HCT116 (cell line): ENCODE measurements at places on chromosomes 13 and 19.

DNA sequence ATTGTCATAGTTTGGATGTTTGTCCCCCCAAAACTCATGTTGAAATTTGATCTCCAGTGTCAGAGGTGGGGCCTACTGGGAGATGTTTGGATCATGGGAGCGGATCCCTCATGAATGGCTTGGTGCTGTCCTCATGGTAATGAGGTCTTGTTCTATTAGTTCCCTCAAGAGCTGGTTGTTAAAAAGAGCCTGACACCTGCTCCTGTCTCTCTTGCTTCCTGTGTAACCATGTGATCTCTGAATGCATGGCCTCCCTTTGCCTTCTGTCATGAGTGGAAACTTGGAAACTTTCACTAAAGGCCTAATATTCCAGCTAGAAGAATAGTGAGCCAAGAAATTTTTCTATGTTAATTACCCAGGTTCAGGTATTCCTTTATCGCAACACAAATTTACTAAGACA is 311.4 kb upstream of the ATXN8OS start:
- no peak for DNase-seq

GRCh38 chr13:76663592-76664335 is 222.4 kb downstream of the KCTD12 start:
- no peak for DNase-seq

GRCh38 chr13:79222427-79223205 is 183.4 kb downstream of the RBM26 start:
- DNase-seq = no peak

GRCh38 chr19:32324631-32325285 is 20.7 kb upstream of the ZNF507 start:
- no peak for DNase-seq

- DNase-seq = no peak
These were observed 75.1 kb downstream of the SLC15A1 start for GRCh38 chr13:98677398-98677797.

GRCh38 chr13:60679928-60680694 is 283.1 kb downstream of the TDRD3 start:
- DNase-seq = no peak

DNA sequence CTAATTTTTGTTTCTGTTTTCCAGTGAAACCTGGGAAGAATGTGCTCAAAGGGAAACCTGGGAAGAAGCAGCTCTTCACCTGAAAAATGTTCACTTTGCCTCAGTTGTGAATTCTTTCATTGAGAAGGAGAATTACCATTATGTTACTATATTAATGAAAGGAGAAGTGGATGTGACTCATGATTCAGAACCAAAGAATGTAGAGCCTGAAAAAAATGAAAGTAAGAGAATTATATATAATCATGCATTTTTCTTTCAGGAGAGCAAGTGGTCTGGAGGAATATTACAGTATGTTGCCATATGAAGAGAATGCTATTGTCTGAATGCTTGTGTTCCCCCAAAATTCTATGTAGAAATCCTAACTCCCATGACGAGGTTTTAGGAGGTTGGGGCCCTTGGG is 3.4 kb downstream of the NUDT15 start:
- no peak for DNase-seq

DNA sequence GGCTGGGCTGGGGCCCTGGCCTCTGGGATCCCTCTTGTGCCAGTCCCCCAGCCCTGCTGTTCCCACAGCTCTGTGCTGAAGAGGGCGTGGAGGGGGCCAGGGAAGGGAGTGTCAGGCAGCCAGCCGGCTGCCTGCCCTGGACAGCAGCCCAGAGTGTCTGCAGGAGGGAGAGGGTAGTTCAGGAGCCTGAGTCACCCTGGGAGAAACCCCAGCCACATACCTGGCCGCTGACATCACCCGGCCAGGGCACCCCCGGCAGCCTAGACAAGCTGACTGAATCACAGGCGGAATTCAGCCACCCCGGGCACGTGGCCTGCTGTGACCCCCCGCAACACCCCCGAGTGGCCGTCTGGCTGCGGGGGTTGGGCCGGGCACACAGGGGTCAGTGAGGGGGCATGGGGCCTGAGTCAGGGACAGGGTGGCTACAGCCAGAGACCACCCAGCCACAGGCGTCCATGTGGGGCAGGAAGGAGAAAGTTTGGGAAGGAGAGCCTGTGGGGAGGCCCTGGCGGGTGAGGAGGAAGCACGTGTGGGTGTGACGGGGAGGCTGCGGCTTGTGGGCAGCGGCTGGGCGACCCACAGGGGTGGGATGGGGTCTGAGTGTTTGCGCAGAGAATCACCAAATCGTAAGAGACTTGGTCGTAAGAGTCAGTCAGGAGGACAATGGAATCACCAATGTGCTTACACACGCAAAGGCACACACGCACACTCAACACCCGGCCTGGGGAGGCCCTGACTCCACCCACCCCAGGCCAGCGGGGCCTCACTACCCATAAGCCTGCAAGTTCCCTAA is 11.9 kb upstream of the FOSB start:
- DNase-seq = peak; percentile 95

DNA sequence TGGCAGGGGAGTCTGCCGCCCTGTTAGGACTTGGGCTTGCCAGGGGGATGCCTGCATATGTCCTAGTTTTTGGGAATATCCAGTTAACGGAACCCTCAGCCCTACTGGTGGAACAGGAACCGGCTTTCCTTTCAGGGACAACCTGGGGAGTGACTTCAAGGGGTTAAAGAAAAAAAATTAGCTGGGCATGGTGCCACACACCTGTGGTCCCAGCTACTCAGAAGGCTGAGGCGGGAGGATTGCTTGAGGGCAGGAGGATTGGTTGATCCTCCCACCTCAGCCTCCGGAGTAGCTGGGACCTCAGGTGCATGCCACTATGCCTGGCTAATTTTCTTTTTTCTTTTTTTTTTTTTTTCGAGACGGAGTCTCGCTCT is 22.5 kb downstream of the LDLR start:
- DNase-seq = no peak

- no peak for DNase-seq
These were observed 500 bp upstream of the IFI30 start for GRCh38 chr19:18173054-18173571.

DNA sequence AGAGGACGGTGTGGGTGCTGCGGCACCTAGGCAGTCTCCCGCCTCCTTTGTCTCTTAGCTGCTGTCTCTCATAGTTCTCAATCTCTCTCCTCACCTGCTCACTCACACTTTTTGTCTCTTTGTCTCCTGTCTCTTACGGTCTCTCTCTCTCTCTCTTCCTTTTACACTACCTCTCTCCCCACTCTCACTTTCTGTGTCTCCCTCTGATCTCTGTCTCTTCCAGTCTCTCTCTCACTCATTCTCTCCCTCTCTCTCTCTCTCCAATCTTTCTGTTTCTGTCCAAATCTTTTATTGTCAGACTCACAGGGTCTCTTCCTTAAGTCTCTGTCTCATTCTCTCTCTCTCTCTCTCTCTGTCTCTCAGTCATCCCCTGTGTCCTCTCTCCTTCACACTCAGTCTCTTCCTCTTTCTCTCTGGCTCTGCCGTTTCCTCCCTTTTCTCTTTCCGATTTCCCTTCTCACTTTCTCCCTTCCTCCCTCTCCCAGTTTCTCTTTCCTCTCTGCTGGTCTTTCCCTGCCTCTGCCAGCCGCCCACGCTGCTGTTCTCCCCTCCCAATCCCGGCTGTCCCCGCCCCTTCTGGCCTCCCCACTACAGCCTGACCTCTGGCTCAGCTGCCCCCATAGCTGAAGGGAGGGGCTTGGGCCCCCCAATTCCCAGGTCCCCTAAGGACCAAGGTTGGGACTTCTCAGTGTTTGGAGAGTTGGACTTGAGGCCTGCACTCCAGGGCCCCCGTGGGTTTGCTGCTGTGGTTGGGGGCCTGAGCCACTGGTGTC is at the start of gene PLEKHA4:
PLEKHA4 (minus strand) TSS at position 504 of the 773 bp plus-strand sequence. CDS start 997 bp downstream, outside the sequence.
- DNase-seq = no peak

DNA sequence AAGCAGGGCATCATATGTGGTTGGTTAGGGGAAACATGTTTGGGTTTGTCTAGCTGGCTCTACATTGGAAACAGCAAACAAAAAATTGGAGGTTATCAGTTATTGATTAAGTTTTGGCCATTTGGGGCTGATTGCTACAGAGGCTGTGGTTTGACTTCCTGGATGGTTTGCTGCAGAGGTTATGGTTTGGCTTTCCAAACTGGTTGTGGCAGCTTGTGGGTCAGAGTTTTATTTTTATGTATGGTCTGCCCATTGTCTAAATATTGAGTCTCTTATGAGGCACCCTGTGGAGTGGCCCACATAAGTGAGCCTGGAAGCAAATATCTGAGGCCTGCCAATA is 261.6 kb downstream of the GPC5 start:
- DNase-seq = no peak

GRCh38 chr19:44866664-44867063 is 20.6 kb downstream of the NECTIN2 start:
- no peak for DNase-seq

GRCh38 chr19:51124216-51124615 is 490 bp upstream of the SIGLEC9 start:
- no peak for DNase-seq

GRCh38 chr19:44741258-44741731 is 7.2 kb upstream of the BCL3 start:
- DNase-seq = peak; percentile 33

- no peak for DNase-seq
These were observed 53.1 kb downstream of the C13orf46 start for GRCh38 chr13:113920606-113921286.

DNA sequence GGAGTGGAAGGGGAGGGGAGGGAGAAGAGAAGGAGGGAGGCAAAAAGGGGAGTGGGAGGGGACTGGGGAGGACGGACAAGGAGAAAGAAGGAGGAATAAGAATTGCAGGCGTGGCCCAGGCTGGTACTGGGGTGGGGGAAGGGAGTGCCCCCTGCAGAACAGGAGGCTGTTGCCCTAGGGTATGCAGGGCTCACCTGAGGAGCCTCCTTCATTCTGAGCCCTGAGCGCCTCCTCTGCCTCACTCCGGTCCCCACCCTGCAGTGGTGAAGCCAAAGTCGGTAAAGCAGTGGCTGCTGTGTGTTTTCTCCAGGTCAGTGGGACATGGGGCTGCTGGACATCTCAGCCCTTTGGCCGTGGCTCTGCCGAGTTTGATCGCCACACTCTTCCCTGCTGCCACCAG is 9.1 kb upstream of the CDC16 start:
- DNase-seq = no peak

GRCh38 chr13:32125751-32126150 is 94.2 kb downstream of the FRY start:
- no peak for DNase-seq

DNA sequence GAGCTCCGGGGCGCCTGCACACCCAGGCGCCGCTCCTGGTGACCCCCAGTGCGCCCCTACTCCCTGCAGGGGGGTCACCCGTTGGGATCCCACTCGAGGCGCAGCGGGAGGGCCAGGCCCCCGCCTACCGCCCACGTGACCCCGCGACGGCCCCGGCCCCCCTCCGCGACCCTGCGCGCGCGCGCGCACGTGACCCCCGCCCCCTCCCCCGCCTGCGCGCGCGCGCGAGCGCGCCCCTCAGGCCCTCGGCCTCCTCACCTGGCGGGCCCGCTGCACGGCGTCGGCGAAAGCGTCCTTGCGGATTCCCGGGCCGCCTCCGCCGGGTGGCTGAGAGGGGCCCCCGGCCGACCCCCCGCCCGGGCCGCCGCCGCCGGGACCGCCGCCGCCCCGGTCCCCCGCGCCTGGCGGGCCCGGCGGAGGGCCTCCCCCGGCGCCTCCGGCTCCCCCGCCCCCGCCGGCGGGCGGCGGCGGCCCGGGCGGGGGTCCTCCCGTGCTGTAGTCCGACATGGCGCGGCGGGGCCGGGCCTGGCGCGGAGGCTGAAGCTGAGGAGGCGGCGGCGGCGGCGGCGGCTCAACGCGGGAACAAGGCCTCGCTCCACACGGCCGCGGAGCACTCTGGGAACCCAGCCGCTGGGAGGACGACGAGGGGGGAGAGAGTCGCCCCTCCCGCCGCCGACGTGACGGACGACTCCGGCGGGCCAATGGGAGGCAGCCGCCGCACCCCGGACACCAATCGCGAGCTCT is at the start of gene KHSRP:
KHSRP (minus strand) TSS at position 617 of the 744 bp plus-strand sequence; CDS start at position 507, 110 bp downstream.
- DNase-seq = no peak

DNA sequence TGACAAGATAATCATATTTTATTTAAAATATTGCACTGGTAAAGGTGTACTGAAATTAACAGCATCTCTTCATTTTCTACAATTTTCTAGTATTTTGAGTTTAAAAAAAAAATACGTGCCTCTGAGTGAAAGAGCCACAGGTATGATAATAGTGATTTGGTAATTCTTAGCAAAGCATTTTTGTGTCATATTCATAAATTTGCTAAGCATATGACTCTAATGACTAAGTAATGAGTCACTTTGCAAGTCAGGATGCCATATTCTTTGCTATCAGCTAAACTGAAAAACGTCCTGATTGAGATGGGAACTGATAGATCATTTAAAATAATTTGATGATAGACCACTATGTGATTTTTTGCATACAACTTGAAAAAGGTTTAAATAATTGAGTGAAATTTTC is 136.1 kb upstream of the IRS2 start:
- DNase-seq = no peak

- no peak for DNase-seq
These were observed 439.3 kb downstream of the PCDH9 start for GRCh38 chr13:66790861-66791260.

- no peak for DNase-seq
These were observed 90.3 kb upstream of the SOX1 start for GRCh38 chr13:111976474-111977178.

GRCh38 chr13:43878892-43879754 is at the start of gene CCDC122:
TSS of gene CCDC122 (minus strand) at chr13:43879740. CDS start at chr13:43869376, 10,364 bp downstream.
- no peak for DNase-seq

GRCh38 chr19:15249972-15250639 is 17.9 kb upstream of the EPHX3 start:
- DNase-seq = no peak

DNA sequence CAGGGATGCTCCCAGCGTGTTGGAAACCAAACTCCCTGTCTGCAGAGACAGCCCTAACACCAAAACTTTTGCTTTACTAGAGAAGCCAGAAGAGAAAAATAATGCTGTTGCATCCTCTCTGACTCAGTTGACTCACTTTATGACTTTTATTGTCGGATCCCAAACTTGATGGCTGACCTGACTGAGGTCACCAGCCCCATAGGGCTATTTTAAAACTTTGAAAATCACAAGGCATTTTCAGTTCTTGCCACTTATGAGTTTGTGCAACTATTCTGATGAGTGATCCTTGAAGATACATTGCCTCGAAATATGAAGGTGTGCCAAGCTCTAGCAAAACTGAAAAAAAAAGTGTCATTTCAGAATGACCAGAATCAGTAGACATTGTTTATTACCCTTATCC is 320.2 kb downstream of the DLEU7 start:
- no peak for DNase-seq

GRCh38 chr19:18441804-18442788 is 4.2 kb upstream of the ISYNA1 start:
- no peak for DNase-seq
